ENCODE measurements at places on chromosomes 5 and 9.

DNA sequence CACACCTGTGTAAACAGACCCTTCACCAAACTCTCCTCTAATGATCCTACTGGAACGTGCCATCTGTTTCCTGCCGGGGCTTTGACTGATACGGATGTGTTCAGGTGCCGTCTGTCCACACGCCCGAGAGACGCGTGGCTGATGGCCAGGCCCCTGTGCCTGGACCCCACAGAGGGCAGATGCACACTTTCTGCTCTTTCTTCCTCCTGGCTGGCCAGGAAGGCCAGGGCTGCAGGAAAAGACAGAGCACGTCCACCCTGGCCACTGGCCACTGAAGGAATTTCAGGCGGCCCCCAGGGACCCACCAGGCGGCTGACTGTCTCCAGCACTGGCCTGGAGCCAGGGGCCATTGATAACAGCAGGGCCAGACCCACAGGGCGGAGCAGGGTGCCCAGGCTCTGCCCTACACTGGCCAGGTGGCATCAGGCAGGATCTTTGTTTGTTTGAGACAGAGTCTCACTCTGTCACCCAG is 3.6 kb upstream of the ENG start:
- no peak for DNase-seq

- no peak for DNase-seq
Measured at GRCh38 chr9:37174247-37174646, 53.9 kb downstream of the ZCCHC7 start.

DNA sequence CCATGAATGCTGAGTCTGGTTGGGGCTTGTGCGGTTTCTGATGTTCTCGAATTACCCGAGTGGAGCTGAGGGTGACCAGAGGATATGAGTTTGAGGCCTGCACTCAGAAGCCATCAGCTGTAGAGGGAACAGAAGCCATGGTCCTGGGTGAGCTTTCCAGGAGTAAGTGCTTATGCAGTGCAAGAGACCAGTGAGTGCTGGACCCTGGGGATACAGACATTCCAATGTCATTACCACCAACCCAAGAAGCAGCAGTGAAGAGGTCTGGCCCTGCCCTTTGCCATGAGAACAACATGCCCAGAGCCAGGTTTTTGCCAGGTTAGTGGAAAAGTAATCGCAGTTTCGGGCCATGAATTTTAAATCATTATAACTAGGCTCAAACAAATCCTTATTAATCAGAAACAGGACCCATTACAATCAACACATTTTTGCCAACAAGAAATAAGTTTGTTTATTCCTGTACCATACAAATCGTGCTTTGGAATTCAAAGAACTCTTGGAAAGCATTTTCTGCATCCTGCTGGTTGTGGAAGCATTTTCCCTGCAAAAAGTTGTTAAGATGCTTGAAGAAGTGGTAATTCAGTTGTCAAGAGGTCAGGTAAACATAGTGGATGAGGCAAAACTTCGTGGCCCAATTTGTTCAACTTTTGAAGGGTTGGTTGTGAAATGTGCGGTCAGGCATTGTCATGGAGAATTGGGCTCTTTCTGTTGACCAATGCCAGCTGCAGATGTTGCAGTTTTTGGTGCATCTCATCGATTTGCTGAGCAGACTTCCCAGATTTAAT is 154.6 kb downstream of the SYK start:
- no peak for DNase-seq

- DNase-seq: no peak
Measured at GRCh38 chr5:79759436-79759835, 69.8 kb downstream of the CMYA5 start.

GRCh38 chr5:137629646-137630045 is 106.2 kb downstream of the KLHL3 start:
- DNase-seq: no peak

- DNase-seq: no peak
Measured at GRCh38 chr5:138488481-138488945, 23.2 kb downstream of the EGR1 start.

- no peak for DNase-seq
Measured at GRCh38 chr5:132641241-132641723, 16.7 kb upstream of the IL13 start.

GRCh38 chr5:171295299-171295698 is 13.7 kb upstream of the TLX3 start:
- DNase-seq: no peak

GRCh38 chr5:92769978-92770377 is 811.0 kb downstream of the NR2F1-AS1 start:
- no peak for DNase-seq

GRCh38 chr9:97905228-97905627 is 17.1 kb downstream of the TRMO start:
- DNase-seq: peak; percentile 42

DNA sequence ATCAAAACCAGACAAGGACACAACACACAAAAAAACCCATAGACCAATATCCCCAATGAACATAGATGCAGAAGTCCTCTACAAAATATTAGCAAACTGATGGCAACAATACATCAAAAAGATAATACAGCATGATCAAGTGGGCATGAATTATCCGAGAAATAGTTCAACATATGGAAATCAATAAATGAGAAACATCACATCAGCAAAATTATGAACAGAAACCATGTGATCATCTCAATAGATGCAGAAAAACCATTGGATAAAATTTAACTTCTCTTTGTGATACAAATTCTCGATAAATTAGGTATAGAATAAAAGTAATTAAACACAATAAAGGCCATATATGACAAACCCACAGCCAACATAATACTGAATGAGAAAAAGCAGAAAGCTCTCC is 69.6 kb downstream of the C9 start:
- DNase-seq: no peak

GRCh38 chr5:14034963-14035362 is 90.5 kb upstream of the DNAH5 start:
- no peak for DNase-seq

- no peak for DNase-seq
Measured at GRCh38 chr9:111794835-111795556, at the start of gene SHOC1. Gene SHOC1, minus strand, starts transcription at chr9:111794937. Its CDS starts 3,519 bp downstream, at chr9:111791418.

DNA sequence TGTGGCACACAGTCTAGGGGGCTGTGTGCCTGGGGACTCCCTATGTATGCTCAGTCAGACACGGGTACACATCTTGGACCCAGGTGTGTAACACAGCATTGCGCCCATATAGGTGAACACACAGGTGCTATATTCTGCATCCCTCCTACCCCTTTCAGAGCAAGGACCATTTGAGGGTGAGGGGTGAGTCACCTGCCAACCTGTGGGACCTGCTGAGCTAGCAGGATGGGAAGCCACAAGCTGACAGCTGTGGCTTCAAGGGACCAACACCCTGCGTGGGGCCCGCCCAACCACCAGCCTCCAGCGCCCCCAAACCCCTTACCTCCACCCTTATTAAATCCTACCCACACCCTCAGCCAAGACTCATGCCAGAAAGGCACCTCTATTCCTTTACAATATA is 14.6 kb upstream of the AQP7 start:
- DNase-seq: peak; percentile 56

GRCh38 chr9:135076143-135076875 is 11.2 kb upstream of the OLFM1 start:
- DNase-seq: no peak

GRCh38 chr9:71890042-71890679 is 20.8 kb downstream of the ABHD17B start:
- DNase-seq: no peak

DNA sequence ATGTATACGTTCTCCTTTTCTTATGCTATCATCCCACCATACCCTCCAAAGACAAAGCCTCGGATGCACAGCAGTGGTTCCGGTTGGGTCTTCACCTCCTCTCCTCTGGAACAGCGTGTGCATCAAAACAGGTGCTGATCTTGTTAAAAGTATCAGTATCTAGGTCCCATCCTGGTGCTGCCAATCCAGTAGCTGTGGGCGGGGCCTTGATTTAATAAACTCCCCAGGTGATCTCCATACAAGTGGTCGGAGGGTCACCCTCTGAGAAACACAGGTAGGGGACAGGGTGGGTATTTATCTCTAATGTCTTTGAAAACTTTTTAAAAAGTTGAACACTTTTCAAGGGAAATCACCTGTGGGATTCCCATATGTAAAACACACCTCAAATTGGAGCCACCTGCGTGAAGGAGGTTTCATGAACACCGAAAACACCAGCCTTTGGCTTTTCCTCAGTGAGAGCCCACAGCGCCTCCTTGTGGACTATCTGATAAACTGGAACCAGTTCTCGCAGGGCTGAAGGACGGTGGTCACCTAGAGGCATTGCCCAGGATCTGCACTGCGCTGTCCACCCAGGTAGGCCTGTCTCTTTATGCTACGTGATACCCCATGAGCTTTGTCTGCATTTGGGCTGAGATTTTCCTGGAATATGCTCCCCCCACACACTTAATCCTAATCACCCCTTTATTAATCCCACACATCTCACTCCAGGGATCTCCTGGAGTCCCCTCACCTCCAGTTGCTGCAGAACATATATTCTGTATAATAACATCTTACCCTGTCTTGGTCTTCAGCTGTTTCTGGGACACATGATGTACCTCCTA is 80.5 kb upstream of the EPB41L4B start:
- no peak for DNase-seq

GRCh38 chr5:2306711-2307110 is 424.0 kb upstream of the IRX4 start:
- no peak for DNase-seq

DNA sequence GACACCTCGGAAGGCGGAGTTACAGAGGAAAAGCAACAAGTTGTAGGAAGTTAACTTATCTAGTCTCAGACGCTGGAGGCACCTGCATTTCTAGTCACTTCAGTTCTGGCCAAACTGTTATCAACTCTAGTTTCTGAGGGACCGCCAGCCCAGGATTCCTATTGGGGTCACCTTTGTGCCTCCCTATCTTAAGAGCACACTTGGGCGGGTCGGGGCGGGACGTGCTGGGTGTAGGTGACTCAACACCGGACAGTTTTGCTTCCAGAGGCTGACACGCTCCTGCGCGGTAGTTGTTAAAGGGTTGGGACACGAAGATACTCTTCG is 679 bp upstream of the KDM4C start:
- DNase-seq: no peak

All from activated effector memory CD4-positive, alpha-beta T cell treated with Interleukin-2 at 50 U/mL for 16 hours (primary cell).